Caco-2 (cell line): ENCODE measurements at places on chromosomes 4 and X. TPM values are rescaled to one million over a fixed set of nuclear protein-coding genes. Genes with fewer than 3 reads are reported as not detected.
A peak's percentile ranks its signal among the peaks of the same experiment; 100 is the strongest.

DNA sequence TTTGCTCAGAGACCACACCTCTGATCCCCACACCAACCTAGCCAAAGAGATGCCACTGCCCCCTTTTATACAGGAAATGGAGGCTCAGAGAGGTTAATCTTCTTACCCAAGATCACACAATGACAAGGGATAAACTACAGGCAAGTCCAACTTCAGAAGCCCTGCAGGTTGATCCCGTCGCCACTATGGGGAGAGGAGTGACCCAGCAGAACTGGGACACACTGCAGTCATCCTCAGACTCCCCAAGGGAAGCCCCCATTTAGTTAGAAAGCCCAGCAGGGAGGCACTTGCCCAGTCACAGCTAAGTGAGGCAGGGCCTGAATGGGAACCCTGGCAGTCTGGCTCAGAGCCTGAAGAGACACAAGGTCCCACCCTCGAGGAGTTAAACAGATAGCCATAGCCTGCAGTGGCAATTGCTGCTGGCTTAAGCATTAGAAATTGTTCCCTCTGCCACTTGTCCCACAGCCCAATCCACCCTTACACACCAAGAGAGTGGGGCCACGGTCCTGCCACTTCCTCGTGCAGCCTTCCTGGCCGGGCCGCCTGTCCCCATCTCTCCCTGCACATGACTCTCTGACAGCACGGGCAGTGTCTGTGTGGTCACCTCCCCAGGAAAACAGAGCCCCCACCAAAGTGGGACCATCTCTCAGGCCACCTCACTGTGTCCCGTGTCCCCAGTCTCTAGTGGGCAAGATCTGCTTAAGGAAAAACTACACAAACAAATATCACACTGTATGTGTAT is 2.7 kb downstream of the JAKMIP1 start:
- H3K27me3 ChIP-seq: no peaks in the 10 kb centered on the region
- H3K4me1 ChIP-seq: no peaks in the 10 kb centered on the region
- DNase-seq: no peak
- H3K27ac ChIP-seq: no peak overlapping the region

DNA sequence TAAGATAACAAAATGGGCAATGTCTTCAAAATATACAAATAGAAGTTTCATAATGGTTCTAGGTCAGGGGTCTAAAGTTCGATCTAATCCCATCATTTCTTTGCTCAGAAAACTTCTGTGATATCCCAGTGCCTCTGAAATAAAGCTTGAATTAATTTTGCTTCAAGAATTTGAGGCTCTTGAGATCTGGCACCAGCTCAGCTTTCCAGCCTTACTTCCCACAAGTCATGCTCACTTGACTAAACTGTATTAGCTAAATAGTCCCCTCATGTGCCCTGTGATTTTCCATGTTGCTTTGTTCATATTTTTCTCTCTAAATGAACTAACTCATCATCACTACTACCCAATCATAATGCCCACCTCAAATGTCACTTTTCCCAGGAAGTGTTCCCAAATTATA is 50.8 kb upstream of the MBNL3 start:
- no peaks in the 10 kb centered on the region for H3K36me3 ChIP-seq
- H3K27me3 ChIP-seq: no peaks in the 10 kb centered on the region
- H3K4me3 ChIP-seq: no peak overlapping the region
- no peak for DNase-seq

GRCh38 chr4:10343656-10344055 is 113.6 kb downstream of the ZNF518B start:
- H3K4me3 ChIP-seq: no peak overlapping the region
- no peaks in the 10 kb centered on the region for H3K36me3 ChIP-seq
- H3K27ac ChIP-seq: no peak overlapping the region
- no peak for DNase-seq
- H3K4me1 ChIP-seq: peaks cover 26% of the 10 kb centered on the region

The MAOA gene
- 0.25 and 0.74 TPM in 2 replicates for total RNA-seq

The SLITRK4 gene
- total RNA-seq: not detected in 2 replicates

DNA sequence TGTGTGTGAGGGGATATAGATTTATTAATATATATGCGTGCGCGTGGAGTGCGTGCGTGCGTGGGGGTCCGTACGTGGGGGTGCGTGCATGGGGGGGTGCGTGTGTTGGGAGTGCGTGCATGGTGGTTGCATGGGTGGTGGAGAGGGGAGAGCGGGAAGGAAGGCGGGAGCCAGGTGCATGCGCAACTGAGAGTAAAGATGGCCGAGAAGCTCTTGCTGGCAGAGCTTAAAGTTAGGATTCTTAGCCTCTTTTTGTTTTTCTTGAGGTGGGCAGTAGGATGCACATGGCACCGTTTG is 45.8 kb downstream of the TEX13B start:
- DNase-seq: no peak
- H3K27me3 ChIP-seq: no peaks in the 10 kb centered on the region
- H3K4me3 ChIP-seq: no peak overlapping the region

The HSD17B13 gene
- 0.14 TPM in 2 replicates for total RNA-seq

GRCh38 chr4:11497972-11498371 is 69.3 kb upstream of the HS3ST1 start:
- H3K4me3 ChIP-seq: no peak overlapping the region
- H3K4me1 ChIP-seq: no peaks in the 10 kb centered on the region
- no peaks in the 10 kb centered on the region for H3K36me3 ChIP-seq
- no peaks in the 10 kb centered on the region for H3K27me3 ChIP-seq

The TSR2 gene
- 42.4 and 45.7 TPM in 2 replicates for total RNA-seq

The FAAH2 gene
- 7.7 and 7.8 TPM in 2 replicates for total RNA-seq

DNA sequence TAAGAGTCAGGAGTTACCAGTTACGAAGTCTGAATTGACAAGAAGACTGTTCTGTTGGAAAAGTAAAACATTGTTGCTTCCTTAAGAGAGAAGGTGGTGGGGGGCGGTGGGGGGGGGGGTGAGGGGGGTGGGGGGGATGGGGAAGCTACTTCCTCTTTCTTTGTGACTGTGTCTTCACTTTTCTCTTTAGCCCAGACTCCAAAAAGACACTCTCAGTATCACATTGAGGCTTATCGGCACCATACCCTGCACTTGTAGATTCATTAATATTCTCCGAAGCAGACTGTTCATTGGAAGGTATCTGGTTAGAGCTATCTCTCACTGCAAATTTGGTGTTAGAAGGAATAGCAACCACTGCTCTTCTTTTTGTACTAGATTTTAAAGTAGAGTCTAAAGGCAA is 94.5 kb upstream of the IL13RA1 start:
- no peak for DNase-seq
- H3K27ac ChIP-seq: no peak overlapping the region
- no peaks in the 10 kb centered on the region for H3K36me3 ChIP-seq
- H3K4me1 ChIP-seq: no peaks in the 10 kb centered on the region
- no peaks in the 10 kb centered on the region for H3K27me3 ChIP-seq

GRCh38 chrX:129495900-129496299 is 27.4 kb downstream of the SMARCA1 start:
- no peaks in the 10 kb centered on the region for H3K4me1 ChIP-seq
- H3K27me3 ChIP-seq: no peaks in the 10 kb centered on the region
- no peak for DNase-seq
- H3K36me3 ChIP-seq: no peaks in the 10 kb centered on the region
- no peak overlapping the region for H3K4me3 ChIP-seq

DNA sequence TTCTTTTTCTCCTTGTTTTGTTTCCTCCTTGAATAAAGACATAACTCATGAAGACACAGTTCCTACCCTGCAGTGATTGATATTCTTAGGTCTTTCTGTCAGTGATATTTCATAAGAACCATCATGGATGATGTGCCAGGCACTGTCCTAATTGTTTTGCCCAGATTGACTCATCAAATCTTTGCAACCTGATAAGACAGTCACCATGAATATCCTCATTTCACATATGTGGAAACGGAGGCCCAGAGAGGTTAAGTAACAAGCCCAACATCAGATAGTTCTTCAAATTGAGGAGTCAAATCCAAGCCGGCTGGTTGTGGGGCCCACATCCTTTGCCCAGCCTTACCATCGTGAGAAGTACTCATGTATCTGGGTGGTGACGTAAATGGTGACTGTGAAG is 69.9 kb downstream of the SEL1L3 start:
- H3K27me3 ChIP-seq: no peaks in the 10 kb centered on the region
- no peaks in the 10 kb centered on the region for H3K36me3 ChIP-seq
- H3K4me1 ChIP-seq: no peaks in the 10 kb centered on the region
- no peak for DNase-seq
- H3K4me3 ChIP-seq: no peak overlapping the region
- no peak overlapping the region for H3K27ac ChIP-seq

GRCh38 chrX:73239242-73239641 is 24.6 kb upstream of the NAP1L2 start:
- H3K36me3 ChIP-seq: no peaks in the 10 kb centered on the region
- no peaks in the 10 kb centered on the region for H3K27me3 ChIP-seq
- no peak overlapping the region for H3K4me3 ChIP-seq
- no peak overlapping the region for H3K27ac ChIP-seq
- no peaks in the 10 kb centered on the region for H3K4me1 ChIP-seq
- no peak for DNase-seq

GRCh38 chrX:13023567-13023966 is 20.9 kb downstream of the FAM9C start:
- no peaks in the 10 kb centered on the region for H3K36me3 ChIP-seq
- no peak overlapping the region for H3K4me3 ChIP-seq
- peak overlapping the region; percentile 69 for H3K27ac ChIP-seq

The RHOXF1 gene
- total RNA-seq: not detected in 2 replicates

- H3K4me3 ChIP-seq: peak within 1 kb of the TSS; percentile 89
- H3K27ac ChIP-seq: peak within 1 kb of the TSS; percentile 72
- H3K4me1 ChIP-seq: 0 out of 2 replicates have a peak, but pooled peaks cover 7% of the 10 kb centered on the region
Observed at GRCh38 chr4:48268956-48269860, at the start of gene TEC. TSS of gene TEC (minus strand) at chr4:48269838. CDS start at chr4:48228614, 41,224 bp downstream.

DNA sequence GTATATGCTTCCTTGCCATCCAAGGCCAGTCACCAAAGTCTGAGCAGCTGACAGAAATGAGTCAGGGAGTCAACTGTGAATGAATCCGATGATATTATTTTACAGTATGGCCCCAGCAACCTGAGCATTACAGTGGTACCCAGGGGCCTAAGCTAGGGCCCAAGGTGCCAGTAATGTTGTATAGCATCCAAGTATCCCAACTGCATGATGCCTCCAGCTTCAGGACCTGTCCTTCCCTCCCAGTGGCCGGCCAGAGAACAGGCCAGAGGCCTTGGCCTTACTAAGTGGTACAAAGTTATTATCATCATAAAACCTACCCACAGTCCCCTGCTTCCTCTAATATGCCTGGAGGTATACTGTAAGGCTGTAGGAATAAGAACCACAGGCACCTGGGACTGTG is 79.9 kb downstream of the RFC1 start:
- no peak for DNase-seq
- H3K27me3 ChIP-seq: no peaks in the 10 kb centered on the region
- no peaks in the 10 kb centered on the region for H3K4me1 ChIP-seq
- no peak overlapping the region for H3K27ac ChIP-seq

- no peak overlapping the region for H3K4me3 ChIP-seq
- no peak overlapping the region for H3K27ac ChIP-seq
- H3K4me1 ChIP-seq: no peaks in the 10 kb centered on the region
- H3K27me3 ChIP-seq: no peaks in the 10 kb centered on the region
- H3K36me3 ChIP-seq: no peaks in the 10 kb centered on the region
Observed at GRCh38 chr4:54417476-54417875, 188.4 kb downstream of the PDGFRA start.

The IL1RAPL2 gene
- not detected in 2 replicates for total RNA-seq

- no peak overlapping the region for H3K27ac ChIP-seq
- H3K4me1 ChIP-seq: no peaks in the 10 kb centered on the region
- no peaks in the 10 kb centered on the region for H3K27me3 ChIP-seq
- no peak overlapping the region for H3K4me3 ChIP-seq
Observed at GRCh38 chr4:111781611-111782010, 363.6 kb upstream of the FAM241A start.

The OGT gene
- 190 and 211 TPM in 2 replicates for total RNA-seq

- DNase-seq: no peak
- H3K27ac ChIP-seq: no peak overlapping the region
- no peaks in the 10 kb centered on the region for H3K4me1 ChIP-seq
- H3K36me3 ChIP-seq: no peaks in the 10 kb centered on the region
- H3K27me3 ChIP-seq: no peaks in the 10 kb centered on the region
Observed at GRCh38 chr4:140195806-140196205, 41.8 kb upstream of the MAML3 start.

DNA sequence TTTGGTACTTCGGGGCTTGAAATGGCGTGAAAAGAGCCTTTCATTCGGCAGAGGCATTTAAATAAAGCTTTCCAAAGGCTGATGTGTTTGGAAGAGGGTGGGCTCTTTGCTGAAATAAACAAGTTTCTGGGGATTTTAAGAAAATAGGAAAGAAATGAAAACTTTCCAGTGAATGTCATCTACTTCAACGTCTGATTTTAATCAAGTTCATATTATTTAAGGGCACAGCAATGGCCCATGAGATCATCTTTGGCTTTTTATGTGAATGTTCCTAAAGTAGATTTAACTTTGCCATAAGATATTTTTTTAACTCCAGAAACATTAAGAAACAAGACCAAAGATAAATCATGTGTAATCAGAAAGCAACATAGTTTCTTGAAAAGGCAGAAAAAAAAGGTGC is 69.8 kb upstream of the TTC29 start:
- H3K4me3 ChIP-seq: no peak overlapping the region
- H3K27ac ChIP-seq: no peak overlapping the region
- H3K27me3 ChIP-seq: no peaks in the 10 kb centered on the region
- no peaks in the 10 kb centered on the region for H3K36me3 ChIP-seq
